ENCODE measurements at places on chromosomes 7 and 10.

DNA sequence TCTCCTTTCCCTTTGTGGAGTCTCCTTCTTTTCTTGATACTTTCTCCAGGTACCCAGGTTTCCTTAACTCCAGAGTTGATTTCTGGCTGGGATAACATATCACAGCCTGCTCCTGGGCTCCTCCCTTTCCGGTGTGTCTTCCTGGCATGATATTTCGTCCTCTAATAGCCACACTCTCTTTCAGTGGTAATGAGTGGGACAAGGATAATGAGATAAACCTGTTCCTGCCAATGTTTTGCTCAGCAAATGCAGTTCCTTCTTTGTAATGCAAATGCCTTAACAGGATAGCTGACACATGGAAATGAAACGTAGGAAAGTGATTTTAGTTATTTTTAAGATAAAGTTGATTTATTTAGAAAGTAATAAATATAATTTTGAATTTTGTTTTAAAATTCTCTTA, 168.6 kb downstream of the NRP1 start:
- DNase-seq, result no peak

GRCh38 chr10:68146133-68146532, 36.8 kb downstream of the MYPN start:
- no peak for DNase-seq

- no peak for DNase-seq
Observed at GRCh38 chr7:36029853-36030515, 123.1 kb upstream of the EEPD1 start.

DNA sequence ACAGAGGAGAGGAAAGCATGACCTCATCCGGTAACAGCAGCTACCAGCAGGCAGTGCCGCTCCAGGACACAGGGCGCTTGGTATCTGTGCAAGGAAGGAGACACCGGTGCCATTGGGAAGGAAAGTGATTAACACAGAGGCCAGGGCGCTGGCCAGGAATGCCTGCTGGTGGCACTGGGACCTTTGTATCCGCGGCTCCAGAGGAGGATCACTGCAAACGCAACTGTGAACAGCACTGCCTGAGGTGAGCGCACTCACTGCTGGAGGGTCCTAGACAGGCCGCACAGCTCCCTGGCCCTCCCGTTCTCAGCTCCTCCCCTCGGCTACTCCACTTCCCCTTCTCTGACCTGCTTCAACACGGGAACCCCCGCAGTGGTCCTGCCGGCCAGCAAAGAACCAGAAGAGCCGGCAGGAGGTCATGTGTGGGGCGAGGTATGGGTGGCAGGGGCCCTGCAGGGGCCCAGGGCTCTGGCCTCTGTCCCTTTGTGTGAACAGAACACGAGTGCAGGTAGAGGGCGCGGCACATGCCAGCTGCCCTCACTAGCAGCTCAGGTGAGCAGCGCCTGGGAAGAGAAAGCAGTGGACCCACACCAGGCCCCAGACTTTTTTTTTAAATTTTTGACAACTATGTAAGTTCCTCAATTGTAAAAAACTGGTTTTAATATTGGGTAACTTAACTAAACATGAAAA, 107.6 kb downstream of the VIPR2 start:
- no peak for DNase-seq

DNA sequence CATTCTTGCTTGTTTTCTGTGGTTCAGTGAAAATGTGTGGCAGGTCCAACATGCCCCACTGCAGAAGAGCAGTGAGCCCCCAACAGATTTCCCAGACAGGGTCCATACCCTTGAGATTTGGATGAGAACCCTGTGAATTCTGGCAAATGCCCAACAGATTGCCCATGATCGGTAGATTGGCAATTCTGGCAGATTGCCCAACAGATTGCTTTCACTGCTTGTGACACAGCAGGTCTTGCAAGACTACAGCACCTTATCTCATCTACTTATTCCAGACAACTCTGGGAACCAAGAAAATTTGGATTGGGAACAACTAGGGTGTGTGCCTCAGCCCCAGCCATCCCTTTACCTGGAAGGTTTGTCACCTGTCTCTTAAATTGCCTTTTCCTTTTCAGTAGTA, 143.7 kb upstream of the COL1A2 start:
- no peak for DNase-seq

- no peak for DNase-seq
Observed at GRCh38 chr10:14737808-14738545, 36.7 kb downstream of the FAM107B start.

Data from activated CD4-positive, alpha-beta T cell treated with anti-CD3 and anti-CD28 coated beads, Interleukin-2, Interleukin-6, amounts not matched to agents 100 ng/mL and 50 ng/mL, durations not matched to agents 16 hours and 8 hours (primary cell).